ENCODE measurements at places on chromosomes 7 and 10.

DNA sequence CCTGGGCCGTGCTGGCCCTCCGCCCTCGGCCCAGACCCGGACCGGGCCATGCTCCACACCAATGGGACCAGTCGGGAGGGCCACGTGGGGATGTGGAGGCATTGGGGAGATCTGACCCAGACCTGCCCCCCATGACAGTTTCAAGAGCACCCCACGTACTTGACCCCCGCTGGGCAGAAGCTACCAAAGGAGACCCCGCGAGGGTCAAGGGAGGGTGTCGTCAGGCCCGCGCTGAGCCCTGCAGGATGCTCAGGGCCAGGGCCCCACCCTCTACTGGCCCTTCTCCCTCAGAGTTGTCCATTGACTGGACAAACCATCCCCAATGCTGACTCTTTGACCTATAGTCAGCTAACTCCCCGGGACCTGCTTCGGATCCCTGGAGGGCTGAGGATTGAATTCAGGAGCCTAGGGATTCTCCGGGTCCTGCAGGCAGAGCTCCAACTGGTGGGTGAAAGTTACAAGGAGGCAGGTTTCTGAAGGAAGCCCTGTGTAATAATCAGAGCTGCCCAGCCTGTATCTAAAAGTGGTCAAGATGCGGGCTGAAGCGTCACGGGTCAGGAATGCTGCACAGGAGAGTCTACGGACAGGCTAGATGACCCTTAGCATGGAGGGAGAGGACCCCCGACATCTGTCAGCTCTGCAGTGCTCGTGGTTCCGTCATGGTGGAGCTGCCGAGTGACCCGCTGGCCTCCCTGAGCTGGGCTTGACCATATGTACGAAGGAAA lies 498 bp upstream of the CALHM2 start:
- no peak for DNase-seq

GRCh38 chr7:149385195-149385950 lies 75.5 kb downstream of the ZNF777 start:
- no peak for DNase-seq

- DNase-seq, result peak; percentile 64
Observed at GRCh38 chr7:40232242-40232893, 97.6 kb downstream of the SUGCT start.

- no peak for DNase-seq
Observed at GRCh38 chr7:132243463-132243862, 332.8 kb downstream of the PLXNA4 start.

GRCh38 chr7:29812185-29812876 lies 6.0 kb downstream of the WIPF3 start:
- DNase-seq, result no peak

All from suppressor macrophage (primary cell).